Karpas-422 (cell line): ENCODE measurements at places on chromosomes 5 and 9.

DNA sequence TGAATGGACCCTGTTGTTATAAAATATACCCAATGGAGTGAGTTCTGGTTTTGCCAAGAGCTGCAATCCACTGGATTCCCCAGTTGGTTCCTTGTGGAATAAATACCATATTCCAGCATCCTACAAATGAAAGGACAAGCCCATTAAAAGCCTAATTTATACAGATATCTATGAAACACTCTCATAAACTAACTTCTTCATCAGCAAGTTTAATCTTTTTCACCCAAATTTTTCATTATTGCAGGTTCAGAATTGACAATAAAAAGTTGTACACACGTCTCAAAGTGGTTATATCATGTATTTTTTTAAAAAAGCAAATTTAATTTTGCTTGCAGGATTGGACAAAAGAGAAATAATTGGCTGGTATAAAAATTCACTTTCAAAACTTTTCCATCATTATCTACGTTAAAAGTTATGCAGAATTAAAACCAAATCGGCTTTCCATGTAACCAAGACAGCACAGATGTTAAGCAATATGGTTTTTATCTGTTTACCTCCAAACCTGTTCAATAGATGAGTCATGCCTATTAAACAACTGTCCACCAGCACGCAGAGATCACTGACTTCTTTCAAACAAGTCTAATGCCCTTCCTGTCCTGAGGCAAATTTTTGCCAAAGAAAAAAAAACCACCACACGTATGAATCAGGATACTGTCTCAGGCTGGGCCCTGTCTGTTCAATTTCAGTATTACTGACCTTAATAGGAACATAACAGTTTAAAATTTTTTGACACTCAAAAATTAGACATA lies 42.5 kb downstream of the CEMIP2 start:
- no peak for DNase-seq

GRCh38 chr5:113358696-113359095 lies 76.1 kb downstream of the TSSK1B start:
- no peak for DNase-seq

DNA sequence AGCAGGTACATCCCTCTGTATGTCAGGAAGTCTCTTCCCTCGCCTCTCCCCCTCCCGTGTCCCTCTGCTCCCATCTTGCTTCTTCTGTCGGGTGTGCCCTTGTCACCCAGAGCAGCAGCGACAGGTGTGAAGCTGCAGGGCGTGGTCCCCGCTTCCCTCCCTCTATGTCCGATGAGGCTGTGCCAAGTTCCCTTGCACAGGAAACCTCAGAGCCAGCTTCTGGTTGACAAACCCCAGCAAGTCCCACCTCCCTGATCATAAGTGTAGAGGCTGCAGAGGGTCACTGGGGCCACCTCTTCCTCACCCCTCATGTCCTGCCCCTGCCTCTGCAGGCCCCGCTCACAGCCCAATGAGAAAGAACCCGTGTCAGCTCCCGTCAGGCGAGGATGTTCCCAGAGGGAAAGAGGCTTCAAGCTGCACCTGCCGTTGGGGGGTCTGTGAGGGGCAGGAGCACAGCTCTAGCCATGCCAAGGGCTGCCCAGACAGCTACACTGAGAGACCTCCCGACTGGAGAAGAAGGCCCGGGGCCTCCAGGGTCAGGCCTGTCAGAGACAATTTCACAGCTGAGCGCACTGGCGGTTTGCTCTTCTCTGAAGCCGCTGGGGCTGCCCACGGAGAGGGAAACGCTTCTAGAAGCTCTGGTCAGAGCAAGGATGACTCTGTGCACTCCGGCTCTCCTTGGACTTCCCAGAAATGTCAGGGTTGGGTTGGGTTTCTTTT lies 73.3 kb downstream of the AK8 start:
- DNase-seq, result no peak

GRCh38 chr9:15374825-15375224 lies 47.9 kb upstream of the SNAPC3 start:
- no peak for DNase-seq

DNA sequence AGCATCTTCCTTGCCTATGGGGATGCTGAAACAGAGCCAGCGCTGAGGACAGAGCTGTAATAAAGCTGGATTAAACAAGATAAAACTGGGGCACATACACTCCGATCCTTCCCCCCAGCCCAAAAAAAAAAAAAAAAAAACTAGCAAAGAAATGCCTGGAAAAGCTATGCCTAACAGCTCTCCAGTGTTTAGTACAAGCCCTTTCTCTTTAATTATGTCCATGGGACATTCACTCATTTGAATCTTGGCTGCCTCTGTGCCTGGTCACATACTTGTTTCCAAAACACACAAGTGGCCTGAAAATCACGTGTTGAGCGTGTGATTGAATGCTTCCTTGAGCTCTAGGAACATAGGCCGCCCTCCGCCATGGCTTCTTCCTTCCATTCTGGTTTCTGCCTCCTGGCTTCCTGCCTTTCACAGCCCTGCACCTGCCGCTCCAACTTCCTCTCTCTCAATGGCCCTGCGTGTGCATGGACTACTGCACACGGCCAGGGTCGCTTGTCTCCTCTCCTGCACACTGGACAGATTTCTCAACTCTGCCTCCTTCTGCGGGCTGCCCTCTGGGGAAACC lies 111.0 kb upstream of the RETREG1 start:
- DNase-seq, result no peak

- no peak for DNase-seq
Measured at GRCh38 chr5:125891061-125891725, 532.0 kb upstream of the GRAMD2B start.

DNA sequence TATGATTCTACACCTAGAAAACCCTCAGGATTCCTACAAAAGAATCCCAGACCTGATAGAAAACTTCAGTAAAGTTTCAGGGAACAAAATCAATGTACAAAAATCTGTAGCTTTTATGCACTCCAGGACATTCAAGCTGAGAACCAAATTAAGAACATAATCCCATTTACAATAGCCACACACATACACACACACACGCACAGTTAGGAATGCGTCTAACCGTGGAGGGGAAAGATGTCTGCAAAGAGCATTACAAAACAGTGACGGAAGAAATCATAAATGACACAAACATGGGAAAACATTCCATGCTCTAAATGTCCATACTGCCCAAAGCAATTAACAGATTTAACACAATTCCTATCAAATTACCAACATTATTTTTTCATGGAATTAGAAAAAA lies 51.4 kb upstream of the CAST start:
- no peak for DNase-seq

- no peak for DNase-seq
Measured at GRCh38 chr9:8106362-8106761, 306.8 kb upstream of the DMAC1 start.

- no peak for DNase-seq
Measured at GRCh38 chr5:137448868-137449267, 50.3 kb downstream of the SPOCK1 start.
